Frontal cortex (tissue), 4 donors: ENCODE measurements at places on chromosomes 5 and 9. TPM values are rescaled to one million over a fixed set of nuclear protein-coding genes. Genes with fewer than 3 reads are reported as not detected.

- DNase-seq: no peak
Observed at GRCh38 chr5:81163651-81164050, 69.5 kb upstream of the CKMT2 start.

GRCh38 chr5:65050140-65050539 is 281.4 kb downstream of the CWC27 start:
- no peak for DNase-seq

DNA sequence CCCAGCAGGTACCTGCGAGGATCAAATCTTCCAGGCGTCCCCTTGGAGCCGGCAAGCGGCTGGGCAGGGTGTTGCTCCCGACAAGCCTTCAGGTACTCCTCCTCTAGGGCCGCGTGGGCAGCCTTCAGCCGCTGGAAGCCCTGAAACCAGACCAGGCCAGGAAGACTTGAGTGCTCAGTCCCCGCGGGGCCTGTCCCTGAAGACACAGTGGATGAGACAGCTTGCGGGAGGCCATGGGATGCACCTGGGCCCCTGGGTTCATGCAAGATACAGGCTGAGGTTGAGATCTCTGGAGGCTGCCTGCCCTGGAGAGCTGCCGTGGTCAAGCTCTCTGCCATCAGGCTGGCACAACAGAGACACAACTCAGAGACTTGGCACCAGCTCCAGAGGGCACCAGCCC is 25.4 kb downstream of the AKNA start:
- DNase-seq: no peak

GRCh38 chr5:177249761-177250537 is 53.6 kb downstream of the RAB24 start:
- DNase-seq: no peak

GRCh38 chr9:116064970-116065369 is 88.6 kb upstream of the PAPPA start:
- no peak for DNase-seq

- no peak for DNase-seq
Observed at GRCh38 chr5:66169534-66169933, 25.4 kb downstream of the SREK1 start.

GRCh38 chr5:98630621-98631020 is 142.8 kb upstream of the RGMB start:
- DNase-seq: no peak

DNA sequence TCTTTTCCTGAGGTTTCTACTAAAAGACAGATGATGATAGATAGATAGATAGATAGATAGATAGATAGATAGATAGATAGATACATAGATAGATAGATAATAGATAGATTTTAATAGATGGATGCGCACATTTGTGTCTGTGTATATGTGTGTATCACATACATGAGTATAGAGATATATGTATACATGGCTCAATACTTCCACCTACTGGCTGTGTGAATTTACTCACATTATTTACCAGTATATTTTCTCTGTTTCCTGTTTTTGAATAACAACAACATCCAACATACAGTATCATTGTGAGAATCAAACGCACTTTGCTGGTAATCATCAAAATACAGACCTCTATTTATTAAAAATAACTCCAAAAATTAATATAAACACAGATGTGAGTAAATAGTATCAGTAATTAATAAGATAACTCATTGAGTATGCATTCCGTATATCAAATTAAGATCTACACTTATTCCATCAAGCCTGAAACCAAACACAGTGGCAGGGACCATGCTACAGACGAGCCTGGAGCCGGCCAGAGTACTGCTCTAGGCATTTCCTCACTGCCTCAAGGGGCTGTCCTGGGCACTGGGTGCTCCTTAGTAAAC is 338.0 kb downstream of the SEMA5A start:
- DNase-seq: peak; percentile 10

DNA sequence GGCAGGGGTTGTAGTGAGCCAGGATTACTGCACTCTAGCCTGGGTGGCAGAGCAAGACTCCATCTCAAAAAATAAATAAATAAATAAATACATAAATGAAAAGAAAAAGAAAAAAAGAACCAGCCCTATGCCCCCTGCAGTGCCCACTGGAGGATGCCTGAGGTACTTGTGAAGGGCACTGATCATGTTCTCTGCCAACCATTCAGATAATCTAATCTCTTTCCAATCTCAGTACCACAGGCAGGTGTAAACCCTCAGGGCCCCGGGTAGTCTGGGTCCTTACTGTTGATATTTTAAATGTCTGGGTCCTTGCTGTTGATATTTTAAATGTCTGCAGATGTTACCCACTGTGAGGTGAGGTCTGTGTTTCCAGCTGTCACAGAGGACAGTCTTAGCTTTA is 321.8 kb upstream of the ADCY2 start:
- no peak for DNase-seq

- no peak for DNase-seq
Observed at GRCh38 chr9:95110921-95111525, 206.5 kb downstream of the FANCC start.

- no peak for DNase-seq
Observed at GRCh38 chr5:119273391-119273839, 82.4 kb upstream of the TNFAIP8 start.

- DNase-seq: no peak
Observed at GRCh38 chr9:85508616-85509015, 233.1 kb downstream of the AGTPBP1 start.

DNA sequence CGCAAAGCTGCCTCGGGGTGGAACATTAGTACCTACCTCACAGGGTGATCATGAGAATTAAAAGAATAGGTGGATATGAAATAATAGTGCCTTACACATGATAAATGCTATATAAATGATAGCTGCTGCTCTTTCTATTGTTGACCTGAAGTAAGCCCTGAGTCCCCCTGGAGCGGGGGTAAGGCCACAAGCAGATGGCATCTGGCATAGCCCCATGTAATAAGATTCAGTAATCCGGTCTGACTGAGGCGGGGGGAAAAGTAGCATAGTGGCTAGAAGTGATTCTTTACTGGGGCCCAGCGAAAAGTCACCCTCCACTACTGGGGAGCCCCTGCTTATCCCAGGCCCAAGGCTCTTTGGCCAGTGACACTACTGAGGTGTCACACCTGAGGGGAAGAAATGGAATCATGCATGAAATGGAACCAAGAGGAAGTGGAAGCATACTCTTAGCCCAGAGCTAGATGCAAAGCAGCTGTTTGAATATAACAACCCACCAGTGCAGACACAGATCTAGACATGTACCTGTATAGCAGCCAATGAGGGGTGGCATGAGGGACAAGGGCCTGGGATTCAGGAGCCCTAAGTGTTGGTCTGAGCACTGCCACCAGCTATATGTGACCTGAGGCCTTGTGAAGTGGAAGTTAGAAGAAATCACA is 16.1 kb upstream of the FGFR4 start:
- DNase-seq: no peak

GRCh38 chr9:4828761-4829160 is 36.0 kb downstream of the RCL1 start:
- no peak for DNase-seq

GRCh38 chr5:137466889-137467288 is 32.2 kb downstream of the SPOCK1 start:
- DNase-seq: no peak

ADAMTSL1 gene
- 11.4 TPM for total RNA-seq

LCP2 gene
- total RNA-seq: 1.2 TPM

CD180 gene
- 0.41 TPM for total RNA-seq

LMNB1 gene
- total RNA-seq: 84.4 TPM

NXNL2 gene
- 0.41 TPM for total RNA-seq
